ENCODE measurements at places on chromosomes 12 and 14. TPM values are rescaled to one million over a fixed set of nuclear protein-coding genes. Genes with fewer than 3 reads are reported as not detected.

CCDC60 gene
- 0.40 TPM for total RNA-seq

RPAP3 gene
- total RNA-seq, result 19.9 TPM

DNA sequence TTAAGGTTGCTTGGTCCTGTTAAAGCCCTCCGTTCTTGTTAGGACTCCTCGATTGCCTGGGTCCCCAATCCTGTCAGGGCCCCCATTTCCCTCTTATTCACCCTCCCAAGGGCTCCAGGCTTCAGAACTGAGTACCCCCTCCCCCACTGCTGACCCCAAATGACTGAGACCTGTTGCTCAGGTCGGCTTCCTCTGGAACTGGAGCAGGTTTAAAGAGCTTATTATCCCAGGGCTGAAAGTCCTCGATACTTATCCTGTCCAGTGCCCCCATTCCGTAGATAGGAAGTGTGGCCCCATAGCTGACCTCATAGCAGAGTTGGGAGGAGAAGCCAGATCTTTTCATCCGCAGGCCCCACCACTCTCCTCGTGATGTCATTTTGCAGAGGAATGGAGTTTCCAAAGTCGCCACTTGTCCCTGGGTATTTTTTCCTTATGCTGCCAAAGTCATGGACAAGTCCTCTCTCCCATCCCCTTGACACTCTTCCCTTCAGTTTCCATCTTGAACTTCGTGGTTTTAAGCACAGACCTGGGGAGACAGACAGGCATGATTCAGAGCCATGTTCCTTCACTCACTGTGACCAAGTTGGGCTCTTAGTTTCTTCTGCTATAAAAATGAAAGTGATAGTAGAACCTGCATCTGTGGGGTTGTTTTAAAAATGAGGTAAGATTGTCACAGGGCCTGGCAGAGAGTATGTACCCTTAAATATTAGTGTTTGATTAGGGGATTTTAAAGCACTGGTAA, 1.2 kb downstream of the USP30 start:
- peak overlapping the region; percentile 75 for H3K4me3 ChIP-seq
- ATAC-seq, result no peak
- H3K27ac ChIP-seq, result peak overlapping the region; percentile 85
- peaks cover 15% of the 10 kb centered on the region for H3K36me3 ChIP-seq
- peaks cover 9% of the 10 kb centered on the region for H3K4me1 ChIP-seq

GARIN6 gene
- not detected for total RNA-seq

- H3K4me1 ChIP-seq, result no peaks in the 10 kb centered on the region
- H3K4me3 ChIP-seq, result no peak overlapping the region
- no peak for ATAC-seq
- H3K36me3 ChIP-seq, result no peaks in the 10 kb centered on the region
- H3K27ac ChIP-seq, result no peak overlapping the region
- no peaks in the 10 kb centered on the region for H3K27me3 ChIP-seq
Measured at GRCh38 chr14:86892152-86892956, 1100.6 kb downstream of the GALC start.
